ENCODE measurements at places on chromosomes 2 and 18.
A peak's percentile ranks its signal among the peaks of the same experiment; 100 is the strongest.

GRCh38 chr2:174778085-174778981, 14.1 kb upstream of the CHRNA1 start:
- no peak for DNase-seq

DNA sequence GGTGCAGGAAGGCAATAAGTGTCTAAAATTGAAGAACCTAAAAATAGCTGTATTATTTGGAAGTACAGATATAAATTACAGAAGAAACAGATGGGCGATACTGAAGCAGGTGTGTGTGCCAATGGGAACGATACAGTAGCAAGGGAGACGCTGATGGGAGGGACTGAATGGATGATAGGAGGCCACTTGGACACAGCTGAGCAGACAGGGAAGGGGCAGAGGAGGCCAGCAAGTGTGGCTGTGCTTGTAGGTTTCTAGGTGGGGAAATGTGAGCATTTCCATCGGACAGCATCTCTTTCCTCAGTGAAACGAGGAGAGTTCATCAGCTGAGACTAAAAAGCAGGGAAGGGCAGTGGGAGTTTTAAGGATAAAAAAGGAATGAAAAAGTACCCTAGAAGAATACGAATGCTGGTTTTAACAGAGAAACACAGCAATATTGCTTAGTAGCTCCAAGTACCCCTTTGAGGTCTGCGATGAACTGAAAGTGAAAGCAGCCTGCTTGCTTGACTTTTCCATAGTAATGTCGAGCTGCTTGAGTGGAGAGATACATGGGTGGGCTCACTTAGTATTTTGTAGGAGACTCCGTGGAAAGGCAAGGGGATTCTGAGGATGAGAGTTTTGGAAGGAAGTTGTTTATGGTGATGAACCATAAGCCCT, 91.7 kb upstream of the EPC2 start:
- no peak for DNase-seq

- DNase-seq = peak; percentile 91
These were observed at the start of gene ZNF24 for GRCh38 chr18:35343936-35344735. Gene ZNF24 (minus strand): TSS chr18:35344420. CDS start chr18:35340650, 3,770 bp downstream.

- DNase-seq = no peak
These were observed 328 bp upstream of the PASK start for GRCh38 chr2:241149675-241149924.

- DNase-seq = no peak
These were observed 158.5 kb downstream of the TGIF1 start for GRCh38 chr18:3608488-3608887.

GRCh38 chr2:26273501-26273900, 28.8 kb downstream of the HADHB start:
- DNase-seq = no peak

GRCh38 chr2:222861411-222862105, 722 bp downstream of the ACSL3 start:
- DNase-seq = no peak

- DNase-seq = no peak
These were observed 106.0 kb downstream of the UBR3 start for GRCh38 chr2:169933124-169933711.

GRCh38 chr18:58132595-58133261, 88.7 kb downstream of the NEDD4L start:
- DNase-seq = no peak

GRCh38 chr2:41837610-41838009, 210.2 kb upstream of the PKDCC start:
- DNase-seq = no peak

GRCh38 chr18:62976227-62976626, 260.9 kb downstream of the PHLPP1 start:
- no peak for DNase-seq

- no peak for DNase-seq
These were observed 182.5 kb upstream of the OSR1 start for GRCh38 chr2:19540739-19541525.

DNA sequence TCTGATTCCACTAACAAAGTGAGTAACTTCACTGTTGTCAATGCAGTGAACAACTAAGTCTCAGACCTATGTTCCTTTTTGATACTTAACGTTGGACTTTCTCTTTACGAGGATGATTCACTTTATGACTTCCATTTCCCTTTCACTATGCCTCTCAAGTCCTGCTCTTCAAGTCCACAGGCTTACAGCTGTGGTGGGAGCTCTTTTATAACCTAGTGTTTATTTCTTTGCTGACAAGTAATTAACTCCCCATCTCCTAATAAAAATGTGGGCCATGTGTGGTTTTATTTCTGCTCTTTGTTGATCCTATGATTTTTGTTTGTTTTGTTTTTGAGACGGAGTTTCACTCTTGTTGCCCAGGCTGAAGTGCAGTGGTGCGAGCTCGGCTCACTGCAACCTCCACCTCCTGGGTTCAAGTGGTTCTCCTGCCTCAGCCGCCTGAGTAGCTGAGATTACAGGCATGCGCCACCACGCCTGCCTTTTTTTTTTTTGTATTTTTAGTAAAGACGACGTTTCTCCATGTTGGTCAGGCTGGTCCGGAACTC, 142.1 kb downstream of the USP34 start:
- no peak for DNase-seq

GRCh38 chr2:27428213-27428977, at the start of gene NRBP1:
Gene NRBP1 (plus strand): TSS chr2:27428631. CDS start chr2:27433274, 4,643 bp downstream.
- DNase-seq = peak; percentile 87

GRCh38 chr18:77234504-77235365, 14.9 kb upstream of the GALR1 start:
- no peak for DNase-seq

DNA sequence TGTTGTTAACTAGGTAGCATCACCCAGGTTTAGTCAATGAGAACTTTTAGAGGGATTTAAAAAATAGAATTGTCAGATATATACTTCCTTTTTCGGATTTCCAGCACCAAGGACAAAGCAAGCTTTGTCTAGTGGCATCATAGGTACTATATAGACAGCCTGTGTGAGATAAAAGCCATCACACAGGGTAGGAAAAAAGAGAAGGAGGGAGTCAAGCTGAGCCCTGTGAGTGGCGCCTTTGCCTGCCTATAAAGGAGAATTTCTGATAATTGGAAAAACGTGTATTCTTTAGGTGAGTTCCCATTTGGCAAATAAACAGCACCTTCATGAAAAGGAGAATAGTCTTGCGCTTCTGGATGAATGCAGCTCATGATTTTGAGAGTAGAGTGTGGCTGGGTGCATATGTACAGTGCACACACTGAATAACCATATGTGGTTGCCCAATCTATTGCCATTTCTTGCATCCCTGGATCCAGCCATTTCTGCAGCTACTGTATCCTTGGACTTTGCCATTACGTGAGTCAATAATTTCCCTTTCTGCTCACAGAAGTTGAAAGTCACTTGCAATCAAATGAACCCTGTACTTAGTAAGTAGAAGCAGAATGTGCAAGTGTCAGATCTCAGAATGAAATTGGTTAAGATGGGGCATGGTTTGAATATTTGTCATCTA, 559.9 kb upstream of the MEX3C start:
- DNase-seq = no peak

GRCh38 chr2:116692988-116693387, 1121.5 kb upstream of the DDX18 start:
- DNase-seq = no peak

GRCh38 chr2:233443511-233444183, 89.4 kb downstream of the DGKD start:
- peak; percentile 50 for DNase-seq

DNA sequence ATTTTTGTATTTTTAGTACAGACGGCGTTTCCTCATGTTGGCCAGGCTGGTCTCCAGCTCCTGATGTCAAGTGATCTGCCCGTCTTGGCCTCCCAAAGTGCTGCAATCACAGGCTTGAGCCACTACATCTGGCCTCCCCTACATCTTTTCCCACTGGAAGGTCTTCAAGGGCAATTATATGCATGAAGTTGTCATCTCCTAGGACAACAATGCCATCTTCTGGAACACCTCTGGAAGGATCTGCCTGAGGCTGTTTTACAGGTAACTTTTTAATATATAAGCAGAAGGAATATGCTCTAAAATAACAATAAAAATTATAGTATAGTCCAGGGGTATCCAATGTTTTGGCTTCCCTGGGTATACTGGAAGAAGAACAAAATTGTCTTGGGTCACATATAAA, 321.4 kb downstream of the AFF3 start:
- no peak for DNase-seq

DNA sequence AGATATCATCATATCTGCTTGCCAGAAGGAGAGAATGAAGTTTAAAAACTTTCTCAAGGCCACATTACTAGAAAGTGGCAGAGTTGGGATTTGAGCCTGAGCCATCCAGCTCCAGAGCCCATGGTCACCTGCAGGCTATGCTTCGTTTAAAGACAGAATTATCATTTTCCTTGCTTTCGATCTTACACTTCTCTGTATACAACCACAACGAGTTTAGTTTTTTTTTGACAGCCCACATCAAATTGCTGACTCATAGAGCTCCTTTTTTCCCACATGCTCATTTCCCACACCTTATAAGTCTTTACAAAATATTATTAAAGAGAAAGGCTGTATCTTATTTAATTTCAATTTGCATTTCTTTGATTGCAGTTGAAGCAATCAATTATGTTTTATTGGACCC, 6.5 kb downstream of the PLEK start:
- no peak for DNase-seq

DNA sequence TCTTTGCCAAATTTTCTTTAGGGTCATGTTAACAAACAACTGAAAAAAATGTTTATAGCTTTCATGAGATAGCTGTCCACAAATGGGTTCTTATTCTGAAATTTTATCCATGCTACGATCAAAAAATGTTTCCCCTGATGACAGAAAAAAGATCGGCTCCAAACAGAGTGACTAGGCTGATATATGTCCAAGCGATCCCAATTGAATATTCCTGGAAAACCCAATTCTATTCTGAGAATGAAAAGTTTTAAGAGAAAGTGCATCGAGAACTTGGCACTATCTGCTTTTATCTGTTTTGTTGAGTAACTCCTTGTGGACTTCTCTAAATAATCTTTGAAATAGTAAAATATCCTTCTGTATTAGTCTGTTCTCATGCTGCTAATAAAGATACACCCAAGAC, 19.1 kb downstream of the KCNE4 start:
- no peak for DNase-seq

DNA sequence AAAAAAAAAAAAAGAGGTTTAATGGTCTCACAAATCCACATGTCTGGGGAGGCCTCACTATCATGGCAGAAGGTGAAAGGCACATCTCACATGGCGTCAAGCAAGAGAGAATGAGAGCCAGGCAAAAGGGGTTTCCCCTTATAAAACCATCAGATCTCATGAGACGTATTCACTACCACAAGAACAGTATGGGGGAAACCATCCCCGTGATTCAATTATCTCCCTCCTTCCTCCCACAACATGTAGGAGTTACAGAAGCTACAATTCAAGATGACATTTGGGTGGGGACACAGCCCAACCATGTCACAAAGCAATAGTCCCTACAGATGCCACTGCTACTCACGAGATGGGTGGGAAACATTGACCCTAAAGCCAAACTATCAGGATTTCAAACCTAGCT, 392.7 kb upstream of the ID2 start:
- no peak for DNase-seq

DNA sequence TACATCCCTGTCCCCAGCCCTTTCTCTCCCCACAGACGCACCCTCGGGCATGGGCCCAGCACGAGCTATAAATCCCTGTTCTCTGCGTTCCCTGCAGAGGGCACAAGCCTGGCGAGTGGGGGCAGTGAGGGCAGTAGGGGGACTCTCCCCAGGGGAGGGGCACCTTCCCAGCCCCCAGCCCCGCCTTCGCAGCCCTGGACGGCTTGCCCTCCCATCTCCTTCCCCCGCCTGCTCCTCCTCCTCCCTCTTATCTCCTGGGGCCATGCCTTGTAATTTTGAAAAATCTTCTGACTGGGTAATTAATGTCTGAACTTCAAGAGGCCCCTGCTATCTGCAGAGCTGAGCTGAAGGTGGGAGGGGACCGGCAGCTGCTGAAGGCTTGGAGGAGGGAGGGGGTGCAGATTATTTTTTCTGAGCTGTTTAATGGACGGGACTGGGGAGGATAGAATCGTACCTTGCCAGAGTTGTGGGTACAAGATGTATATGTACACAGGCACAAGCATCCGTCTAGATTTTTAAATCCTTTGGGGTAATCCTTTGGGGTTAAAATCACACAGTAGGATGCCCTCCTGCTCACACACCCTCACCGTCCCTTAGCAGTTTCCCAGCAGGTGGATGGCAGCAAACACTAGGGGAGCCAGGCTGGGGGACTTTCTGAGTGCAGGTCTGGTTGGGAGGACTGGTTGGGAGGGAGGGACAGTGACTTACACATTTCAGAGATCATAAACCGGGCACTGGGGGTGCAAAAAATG, 121.9 kb downstream of the SMAD7 start:
- DNase-seq = peak; percentile 77

- DNase-seq = no peak
These were observed 265.9 kb downstream of the SETBP1 start for GRCh38 chr18:44946529-44947113.

- DNase-seq = peak; percentile 59
These were observed 124.2 kb downstream of the UBE2E3 start for GRCh38 chr2:181104512-181105115.

DNA sequence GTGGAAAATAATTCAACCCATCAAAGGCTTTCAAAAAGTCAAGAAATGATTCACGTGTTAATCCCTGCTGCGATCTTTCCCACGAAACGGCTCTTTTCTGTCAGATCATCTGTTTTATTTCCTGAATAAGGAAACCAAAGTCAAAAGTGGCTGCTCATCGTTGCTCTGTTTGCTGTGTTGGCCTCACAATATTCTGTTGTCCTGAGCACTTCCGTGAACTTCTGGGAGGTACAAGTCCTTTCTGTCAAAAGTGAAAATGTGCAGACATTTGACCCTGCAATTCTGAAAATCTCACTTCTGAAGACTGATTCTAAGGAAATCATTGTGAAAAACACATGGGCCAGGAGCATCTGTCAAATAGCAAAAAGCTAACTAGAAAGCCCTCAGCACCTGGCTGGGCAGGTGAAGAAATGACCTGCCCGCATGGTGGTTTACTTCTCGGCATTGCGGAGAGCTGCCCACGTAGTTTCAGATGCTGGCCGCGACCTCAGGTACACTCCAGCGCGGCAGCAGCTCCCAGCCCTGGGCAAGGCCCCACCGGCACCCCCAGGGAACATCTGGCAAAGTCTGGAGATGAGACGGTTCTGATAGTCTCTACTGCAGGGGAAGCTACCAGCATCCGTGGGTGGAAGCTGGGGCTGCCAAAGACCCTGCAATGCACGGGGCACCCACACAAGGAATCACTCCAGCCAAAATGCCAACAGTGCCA, 31.9 kb upstream of the GPC1 start:
- DNase-seq = no peak

Data from SK-N-DZ (cell line).